EL (cell line): ENCODE measurements at places on chromosomes 2 and 18.
A peak's percentile ranks its signal among the peaks of the same experiment; 100 is the strongest.

GRCh38 chr18:53241161-53241560 lies 901.2 kb downstream of the DCC start:
- no peak for DNase-seq

DNA sequence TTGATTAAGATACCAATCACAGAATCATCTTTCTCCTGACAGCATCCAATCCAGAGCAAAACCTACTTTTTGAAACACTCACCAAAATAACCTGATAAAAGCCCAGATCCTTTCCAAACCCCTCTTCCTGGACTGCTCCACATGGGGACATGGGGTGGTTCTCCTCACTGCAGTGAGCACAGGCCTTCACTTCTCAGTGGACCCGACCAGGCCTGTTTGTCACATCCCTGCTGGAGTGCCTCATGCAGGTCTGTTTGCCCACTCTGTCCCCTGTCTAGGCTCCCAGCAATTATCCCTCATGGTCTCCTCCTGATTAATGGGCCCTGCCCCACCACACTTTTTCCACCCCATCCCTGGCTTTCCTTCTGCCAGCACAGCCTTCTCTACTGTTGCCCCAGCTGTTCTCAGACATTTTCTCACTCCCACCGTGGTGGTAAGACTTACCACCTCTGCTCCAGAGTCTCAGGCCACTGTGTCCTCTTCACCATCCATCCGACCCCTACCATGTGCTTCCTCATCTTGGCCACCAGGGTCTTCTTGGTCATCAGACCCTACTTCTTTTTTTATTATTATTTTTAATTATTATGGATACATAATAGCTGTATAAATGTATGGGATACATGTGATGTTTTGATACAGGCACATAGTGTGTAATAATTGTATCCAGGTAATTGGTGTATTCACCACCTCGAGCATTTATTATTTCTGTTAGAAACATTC lies 21.1 kb downstream of the MRPL30 start:
- DNase-seq: no peak

- DNase-seq: peak; percentile 95
These were observed 81.2 kb upstream of the LTBP1 start for GRCh38 chr2:32865399-32866068.

- no peak for DNase-seq
These were observed 22.6 kb downstream of the MMADHC start for GRCh38 chr2:149564983-149565382.

- no peak for DNase-seq
These were observed 796.8 kb upstream of the SOX11 start for GRCh38 chr2:4895371-4895770.

DNA sequence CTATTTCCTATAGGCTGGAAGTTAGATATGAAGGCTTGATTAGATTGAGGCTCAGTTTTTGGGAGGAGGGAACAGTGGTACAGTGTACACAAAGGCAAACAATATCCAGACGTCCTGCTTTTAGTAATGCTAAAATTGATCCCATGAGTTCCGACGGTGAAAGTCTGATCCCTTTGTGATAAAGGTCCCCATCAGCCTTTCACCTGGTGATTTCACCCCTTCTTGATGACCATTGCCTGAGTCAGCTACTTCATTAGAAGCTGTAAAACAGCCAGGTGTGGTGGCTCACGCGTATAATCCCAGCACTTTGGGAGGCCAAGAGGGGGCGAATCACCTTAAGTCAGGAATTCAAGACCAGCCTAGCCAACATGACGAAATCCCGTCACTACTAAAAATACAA lies 29.7 kb downstream of the TWSG1 start:
- DNase-seq: no peak

DNA sequence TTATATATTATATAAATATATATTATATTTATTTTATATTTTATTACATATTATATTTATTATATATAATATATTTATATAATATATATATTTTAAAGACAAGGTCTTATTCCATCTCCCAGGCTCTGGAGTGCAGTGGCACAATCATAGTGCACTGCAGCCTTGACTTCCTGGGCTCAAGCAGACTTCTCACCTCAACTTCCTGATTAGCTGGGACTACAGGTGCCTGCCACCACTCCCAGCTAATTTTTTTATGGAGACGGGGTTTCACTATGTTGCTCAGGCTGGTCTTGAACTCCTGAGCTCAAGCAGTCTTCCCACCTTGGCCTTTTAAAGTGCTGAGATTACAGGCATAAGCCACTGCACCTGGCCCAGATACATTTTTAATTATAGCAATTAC lies 110.0 kb downstream of the PHLPP1 start:
- DNase-seq: no peak
